A549 treated with GW870086 at 1 μM for 4 hours (cell line): ENCODE measurements at places on chromosomes 6 and 20. TPM values are rescaled to one million over a fixed set of nuclear protein-coding genes. Genes with fewer than 3 reads are reported as not detected.

PLCB4 gene
- 13.6 to 17.9 TPM (median 16.3 TPM) in 5 replicates for total RNA-seq

OPN5 gene
- not detected in 5 replicates for total RNA-seq

TREM2 gene
- not detected in 5 replicates for total RNA-seq

RNF182 gene
- total RNA-seq: 3.5 to 5.1 TPM (median 4.2 TPM) in 5 replicates

EFCAB8 gene
- total RNA-seq: not detected in 5 replicates

RIPOR3 gene
- total RNA-seq: 0.08 TPM in 1 of 5 replicates, not detected in the others

HTR1E gene
- not detected in 5 replicates for total RNA-seq

LAMA2 gene
- total RNA-seq: 0.31 to 1.2 TPM (median 0.41 TPM) in 5 replicates

C6orf89 gene
- total RNA-seq: 15.1 to 17.2 TPM (median 17.0 TPM) in 5 replicates

HLA-DRB5 gene
- total RNA-seq: not detected in 5 replicates

BPIFB2 gene
- not detected in 5 replicates for total RNA-seq

DZANK1 gene
- 2.7 to 3.0 TPM (median 2.9 TPM) in 5 replicates for total RNA-seq

FAM162B gene
- total RNA-seq: not detected in 5 replicates

GSTA4 gene
- total RNA-seq: 8.0 to 9.8 TPM (median 8.4 TPM) in 5 replicates

TAPBP gene
- total RNA-seq: 35.4 to 40.0 TPM (median 38.7 TPM) in 5 replicates

KCNB1 gene
- 0.41 to 4.3 TPM (median 1.0 TPM) in 5 replicates for total RNA-seq

AURKA gene
- 99.1 to 112 TPM (median 106 TPM) in 5 replicates for total RNA-seq

EEF1A2 gene
- 140 to 176 TPM (median 147 TPM) in 5 replicates for total RNA-seq
